ENCODE measurements at places on chromosomes 3 and 15.

DNA sequence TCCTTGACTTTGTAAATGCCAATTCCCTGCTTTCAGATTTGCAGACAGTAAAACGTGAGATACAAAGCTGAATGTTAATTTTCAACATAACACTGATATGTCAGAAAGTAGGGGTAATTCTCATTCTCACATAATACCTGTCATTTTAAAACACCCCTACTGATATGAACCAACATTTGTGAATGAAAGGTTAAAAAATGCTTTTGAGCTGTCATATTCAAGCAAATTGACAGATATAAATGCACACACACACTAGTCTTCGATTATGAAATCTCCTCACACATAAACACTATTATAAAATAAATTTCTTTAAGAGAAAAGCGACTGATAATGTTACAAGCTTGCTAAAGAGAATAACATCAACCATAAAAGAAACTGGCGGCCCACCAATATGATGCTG lies 128.8 kb downstream of the PEAK1 start:
- H3K36me3 ChIP-seq: no peaks in the 10 kb centered on the region
- H3K4me3 ChIP-seq: no peak overlapping the region
- no peaks in the 10 kb centered on the region for H3K27me3 ChIP-seq
- H3K4me1 ChIP-seq: no peaks in the 10 kb centered on the region

DNA sequence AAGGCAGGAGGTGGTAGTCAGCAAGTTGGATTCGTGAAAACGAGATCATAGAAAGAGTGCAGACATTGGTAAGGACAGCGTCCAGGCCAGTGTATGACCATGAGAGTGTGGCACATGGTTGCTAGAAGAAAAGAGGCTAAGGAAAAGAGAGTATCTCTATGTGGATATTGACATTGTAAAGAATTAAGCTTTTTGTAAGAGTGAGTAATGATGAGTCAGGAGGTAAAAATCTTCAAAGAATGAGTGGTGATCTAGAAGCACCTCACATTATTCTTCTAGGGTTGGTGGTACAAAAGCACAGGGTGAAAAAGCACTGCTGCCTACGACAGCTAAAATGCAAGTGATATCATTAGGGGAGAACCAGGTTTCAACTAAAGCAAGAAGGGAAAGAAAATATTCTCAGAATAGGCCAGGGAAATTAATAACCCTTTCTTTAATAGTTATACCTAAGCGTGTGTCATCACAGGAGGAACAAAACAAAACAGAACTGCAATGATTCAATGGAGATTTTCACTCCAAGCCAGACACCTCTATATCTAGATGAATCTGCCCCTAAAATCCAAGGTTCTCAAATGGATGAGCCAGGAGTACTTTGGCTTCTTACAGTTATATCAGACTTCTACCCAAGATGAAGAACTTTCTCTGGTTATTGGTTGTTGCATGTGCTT lies 884.7 kb downstream of the NAALADL2 start:
- H3K4me3 ChIP-seq: no peak overlapping the region
- no peak overlapping the region for H3K27ac ChIP-seq
- no peaks in the 10 kb centered on the region for H3K27me3 ChIP-seq
- H3K36me3 ChIP-seq: no peaks in the 10 kb centered on the region
- no peak for DNase-seq

- no peak overlapping the region for H3K4me3 ChIP-seq
- H3K4me1 ChIP-seq: no peaks in the 10 kb centered on the region
- H3K36me3 ChIP-seq: no peaks in the 10 kb centered on the region
- H3K27me3 ChIP-seq: no peaks in the 10 kb centered on the region
These were observed 292.3 kb downstream of the ADAMTS17 start for GRCh38 chr15:100049483-100049882.

DNA sequence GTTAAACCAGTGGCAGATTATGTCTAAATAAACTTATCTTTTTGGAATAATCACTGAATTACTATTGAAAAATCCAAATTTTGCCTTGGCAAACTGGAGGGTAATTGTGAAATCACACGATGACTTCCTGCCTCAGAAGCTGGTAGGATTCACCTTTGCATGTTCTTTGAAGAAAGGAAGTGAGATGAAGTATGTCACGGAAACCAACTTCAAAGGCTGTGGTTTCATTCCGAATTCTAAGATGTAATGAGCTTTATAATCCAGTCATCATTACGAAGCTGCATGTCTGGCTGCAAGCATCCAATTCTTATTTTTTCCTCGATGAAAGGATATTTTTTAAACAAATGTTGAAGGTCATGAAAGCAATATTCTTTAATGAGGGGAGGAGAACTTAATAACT lies 15.0 kb upstream of the ZBED2 start:
- peak; percentile 63 for DNase-seq
- peaks cover 29% of the 10 kb centered on the region for H3K4me1 ChIP-seq
- H3K27me3 ChIP-seq: no peaks in the 10 kb centered on the region
- no peak overlapping the region for H3K27ac ChIP-seq
- H3K36me3 ChIP-seq: no peaks in the 10 kb centered on the region
- H3K4me3 ChIP-seq: no peak overlapping the region
